ENCODE measurements at places on chromosomes 5 and 9.

- DNase-seq: no peak
These were observed 116.9 kb downstream of the ARRDC3 start for GRCh38 chr5:91266184-91266705.

- DNase-seq: no peak
These were observed 10.0 kb downstream of the SMARCA2 start for GRCh38 chr9:2024888-2025782.

- DNase-seq: no peak
These were observed 249.7 kb upstream of the TMEM161B start for GRCh38 chr5:88518131-88519016.

DNA sequence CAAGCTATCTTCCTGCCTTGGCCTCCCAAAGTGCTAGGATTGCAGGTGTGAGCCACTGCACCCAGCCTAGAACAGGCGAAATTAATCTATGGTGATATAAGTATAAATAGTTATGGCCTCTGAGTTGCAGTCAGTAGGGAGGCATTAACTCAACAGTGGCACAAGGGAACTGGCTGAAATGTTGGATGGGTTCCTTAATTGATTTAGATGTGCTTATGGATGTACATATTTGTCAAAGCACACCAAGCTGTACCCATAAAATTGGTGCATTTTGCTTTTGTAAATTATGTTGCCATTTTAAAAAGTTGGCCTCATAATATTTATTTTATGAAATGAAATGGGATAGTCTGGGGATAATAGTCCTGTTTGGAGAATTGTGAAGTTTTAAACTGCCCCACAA is 36.8 kb upstream of the GLIPR2 start:
- DNase-seq: no peak

DNA sequence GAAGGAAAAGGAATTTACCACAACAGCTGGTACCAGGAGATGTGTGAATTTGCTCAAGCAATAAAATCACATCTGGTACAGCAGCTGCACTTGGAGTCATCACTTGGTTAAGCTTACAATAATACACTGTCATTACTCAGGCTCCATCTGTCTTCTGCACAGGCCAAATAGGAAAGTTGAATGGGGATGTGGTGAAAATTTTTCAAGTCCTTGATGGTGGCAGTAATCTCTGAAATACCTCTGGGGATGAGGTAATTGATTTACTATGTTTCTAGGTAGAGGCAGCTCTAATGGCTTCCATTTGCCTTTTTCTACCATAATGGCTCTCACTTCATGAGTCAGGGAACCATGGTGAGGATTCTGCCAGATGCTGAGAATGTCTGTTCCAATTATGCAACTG is 206.8 kb upstream of the ATP10B start:
- no peak for DNase-seq

DNA sequence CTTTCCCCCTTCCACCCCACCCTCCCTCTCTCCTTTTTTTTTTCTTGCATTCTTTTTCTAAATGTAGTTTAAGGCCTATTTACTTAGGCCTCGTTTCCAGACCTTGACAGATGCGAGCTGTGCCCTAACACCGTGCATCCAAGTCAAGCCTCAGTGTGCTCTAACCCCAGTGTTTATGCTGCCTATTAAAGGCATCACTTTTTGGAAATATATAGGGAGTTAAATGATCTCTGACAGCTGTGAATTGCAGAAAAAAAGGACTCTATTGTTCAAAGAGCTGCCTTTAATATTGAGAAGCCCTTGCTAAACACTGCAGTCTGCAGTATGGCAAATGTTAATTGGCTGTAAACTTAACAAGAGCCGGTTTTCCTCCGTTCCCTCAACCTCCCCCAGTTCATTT is 270.4 kb upstream of the TUT7 start:
- DNase-seq: no peak

DNA sequence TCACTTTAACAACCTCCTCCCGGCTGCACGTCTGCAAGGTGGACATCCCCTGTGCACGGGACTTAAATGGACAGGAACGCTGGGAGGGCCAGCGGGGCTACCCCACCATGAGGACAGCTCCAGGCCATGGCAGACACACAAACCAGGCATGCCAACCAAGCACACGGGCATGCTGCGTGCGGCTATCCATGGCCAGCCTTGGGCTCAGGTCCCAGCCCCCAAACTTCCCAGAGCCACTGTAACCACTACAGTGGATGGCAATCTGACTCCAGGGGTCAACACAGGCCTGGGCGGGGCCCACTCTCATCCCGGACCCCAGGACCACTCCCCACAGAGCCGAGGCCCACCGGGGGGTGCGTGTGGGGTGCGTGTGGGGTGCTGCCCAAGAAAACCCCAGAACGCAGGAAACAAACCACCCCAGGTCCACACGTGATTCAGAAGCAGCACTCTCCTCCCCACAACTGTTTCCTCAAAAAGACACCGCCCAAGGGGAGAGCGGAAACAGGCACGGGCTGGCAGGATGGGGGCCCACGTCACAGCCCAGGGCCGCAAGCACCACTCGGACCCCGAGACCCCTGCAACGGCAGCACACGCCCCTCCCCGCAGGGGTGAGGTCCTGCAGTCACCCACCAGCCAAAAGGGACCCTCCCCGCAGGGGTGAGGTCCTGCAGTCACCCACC is 7.4 kb downstream of the SLC12A7 start:
- DNase-seq: no peak

- no peak for DNase-seq
These were observed 58.9 kb upstream of the MCCC2 start for GRCh38 chr5:71528206-71528605.

DNA sequence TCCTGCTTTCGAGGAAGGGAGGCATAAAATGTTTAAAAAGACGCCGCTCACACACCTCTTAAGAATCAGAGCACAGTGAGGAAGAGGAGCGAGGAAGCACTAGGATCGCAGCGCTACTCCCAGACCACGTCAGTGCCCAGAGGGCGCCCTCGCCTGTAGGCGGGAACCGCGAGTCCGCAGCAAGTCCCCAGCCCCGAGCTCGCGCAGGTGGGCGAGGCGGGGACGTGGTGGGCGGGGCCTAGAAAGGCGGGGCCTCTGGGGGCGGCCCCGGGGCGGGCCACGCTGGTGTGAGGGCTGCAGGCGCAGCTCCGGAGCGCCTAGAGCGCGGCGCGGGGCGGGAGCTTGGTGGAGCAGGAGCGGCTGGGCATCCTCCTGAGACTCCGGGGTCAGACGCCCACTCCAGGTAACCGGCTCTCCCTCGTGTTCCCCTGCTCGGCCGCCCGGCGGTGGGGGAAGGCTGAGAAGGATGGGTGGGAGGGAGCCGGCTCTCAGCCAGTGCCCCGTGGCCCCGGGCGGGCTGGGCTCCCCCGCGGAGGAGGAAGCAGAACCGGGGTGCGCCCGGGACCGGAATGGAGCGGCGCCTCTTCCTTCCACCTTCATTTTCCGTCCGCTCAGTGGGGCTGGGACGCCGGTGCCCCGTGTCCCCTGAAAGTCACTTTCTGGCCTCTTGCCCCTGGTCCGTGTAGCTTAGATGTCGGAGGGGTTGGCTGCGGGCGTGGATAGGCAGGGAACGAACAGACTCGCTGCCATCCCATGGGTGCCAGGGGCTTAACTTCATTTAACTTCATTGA is at the start of gene GCNT1:
GCNT1 (plus strand) TSS at position 280 of the 791 bp plus-strand sequence. CDS start 43,200 bp downstream, outside the sequence.
- peak; percentile 57 for DNase-seq

DNA sequence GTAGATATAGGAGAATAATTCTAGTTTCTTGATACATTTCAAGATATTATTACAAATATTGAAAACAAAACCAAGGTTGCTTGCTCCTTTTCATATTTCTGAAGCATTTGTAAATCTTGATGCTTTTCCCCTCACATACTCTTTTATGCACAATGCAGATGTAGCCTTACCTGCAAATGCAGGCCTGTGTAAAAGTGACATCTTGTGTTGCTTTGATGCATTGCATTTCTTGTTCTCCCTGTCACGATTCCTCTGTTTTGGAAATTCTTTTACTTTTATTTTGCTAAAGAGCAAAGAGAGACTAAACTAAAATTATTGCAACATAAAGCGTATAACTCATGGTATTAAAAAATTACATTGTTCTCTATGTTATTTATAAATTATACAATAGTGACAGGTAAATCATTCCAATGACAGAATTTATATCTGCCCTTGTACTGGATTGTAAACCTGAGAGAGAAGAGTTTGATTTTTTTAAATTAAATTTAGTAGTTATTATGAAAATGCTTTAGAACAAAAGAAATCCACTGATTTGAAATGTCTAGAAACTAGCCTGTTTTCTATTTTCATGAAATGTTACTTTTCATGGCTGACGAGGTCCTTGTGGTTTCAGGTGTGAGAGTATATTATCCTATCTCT is 970.0 kb downstream of the MAT2B start:
- DNase-seq: no peak

DNA sequence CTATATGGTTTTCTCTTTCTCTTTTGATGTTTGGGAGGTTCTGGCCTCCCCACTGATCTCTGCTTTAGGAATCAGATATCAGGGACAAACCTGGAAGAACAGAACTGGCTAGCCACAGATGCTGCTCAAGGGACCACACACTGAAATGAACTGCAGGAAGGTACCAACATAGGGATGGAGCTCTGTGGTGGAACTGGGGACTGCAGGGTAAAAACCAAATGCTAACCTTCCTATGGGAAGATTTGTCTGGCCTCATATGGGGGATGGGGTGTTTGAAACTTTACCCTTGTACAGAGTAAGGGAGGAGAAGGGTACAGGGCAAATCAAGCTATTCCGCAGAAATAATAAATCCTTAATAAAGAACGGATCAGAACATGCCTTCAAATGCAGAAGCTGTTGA is 49.4 kb downstream of the ELOVL7 start:
- no peak for DNase-seq

DNA sequence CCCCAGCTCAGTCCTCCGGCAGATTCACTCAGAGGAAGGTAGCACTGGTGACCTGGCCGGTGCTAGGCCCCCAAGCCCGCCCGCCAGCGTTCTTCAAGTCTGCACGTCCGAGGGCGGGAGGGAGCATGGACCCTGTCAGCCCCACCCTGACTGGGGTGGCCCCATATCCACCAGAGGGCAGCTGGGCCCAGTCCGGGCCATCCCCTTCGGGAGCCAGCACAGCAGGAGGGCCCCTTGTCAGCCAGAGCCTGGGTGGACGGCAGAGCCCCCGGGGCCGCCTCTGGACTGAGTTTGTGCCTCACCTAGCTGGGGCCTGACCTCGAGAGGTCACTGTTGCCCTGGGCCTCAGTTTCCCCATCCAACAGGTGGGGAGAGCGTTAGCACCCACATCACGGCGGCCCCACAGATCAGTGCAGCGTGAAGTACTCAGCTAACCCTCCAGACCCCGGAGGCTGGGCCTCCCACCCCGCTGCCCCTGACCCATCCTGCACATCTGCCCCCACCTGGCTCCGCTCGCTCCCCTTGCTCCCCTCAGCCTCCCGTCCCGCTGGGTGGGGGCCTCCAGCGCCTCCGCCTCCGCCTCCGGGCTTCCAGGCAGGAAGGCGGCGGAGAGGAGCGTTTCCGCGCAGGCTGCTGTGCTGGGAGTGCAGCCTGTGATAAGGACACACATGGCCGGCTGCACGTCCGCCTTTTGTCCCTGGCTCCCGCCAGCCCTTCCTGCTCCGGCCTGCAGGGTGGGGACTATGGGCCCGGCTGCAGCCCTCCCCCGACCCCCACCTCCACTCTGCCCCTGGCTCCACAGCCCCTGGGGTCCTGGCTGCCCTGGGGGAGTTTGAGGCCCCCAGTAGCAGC is 16.6 kb upstream of the EGFL7 start:
- DNase-seq: no peak

DNA sequence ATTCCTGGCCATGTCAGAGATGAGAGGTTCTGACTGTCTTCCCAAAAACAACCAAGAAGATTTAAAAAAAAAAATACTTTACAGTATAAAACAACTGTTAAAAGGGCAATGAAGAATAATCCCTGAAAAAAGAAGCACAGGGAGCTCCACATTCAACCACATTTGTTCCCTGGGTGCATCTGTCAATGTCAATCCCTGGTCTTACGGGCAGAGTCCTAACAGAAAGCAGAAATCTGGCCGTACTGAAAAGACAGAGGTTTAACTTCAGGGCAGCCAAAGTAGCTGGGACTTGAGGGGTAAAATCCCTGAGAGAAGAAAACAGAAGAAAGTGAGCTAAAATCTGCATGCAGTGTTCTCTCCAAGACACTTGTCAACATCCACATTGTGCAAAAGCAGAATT is 76.6 kb downstream of the RICTOR start:
- no peak for DNase-seq

- DNase-seq: no peak
These were observed 12.0 kb downstream of the LRRC26 start for GRCh38 chr9:137157618-137158415.

DNA sequence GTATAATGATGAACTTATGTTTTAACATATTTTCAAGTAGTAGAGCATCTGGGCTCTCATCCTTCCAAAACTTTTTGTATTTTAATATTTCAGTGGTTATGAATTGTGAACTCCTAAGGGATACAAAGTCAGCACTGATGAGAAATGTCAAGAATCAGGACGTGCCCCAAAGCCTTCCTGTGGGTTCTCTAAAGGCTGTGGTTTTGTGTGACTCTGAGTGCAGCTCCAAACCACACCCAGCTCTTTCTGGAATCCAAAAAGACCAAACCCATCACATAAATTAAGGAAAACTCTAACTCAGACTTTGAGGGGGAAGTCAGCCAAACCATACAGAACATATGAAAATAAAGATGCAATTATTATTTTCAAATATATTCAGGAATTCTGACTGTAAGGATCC is 40.8 kb upstream of the SMU1 start:
- no peak for DNase-seq

DNA sequence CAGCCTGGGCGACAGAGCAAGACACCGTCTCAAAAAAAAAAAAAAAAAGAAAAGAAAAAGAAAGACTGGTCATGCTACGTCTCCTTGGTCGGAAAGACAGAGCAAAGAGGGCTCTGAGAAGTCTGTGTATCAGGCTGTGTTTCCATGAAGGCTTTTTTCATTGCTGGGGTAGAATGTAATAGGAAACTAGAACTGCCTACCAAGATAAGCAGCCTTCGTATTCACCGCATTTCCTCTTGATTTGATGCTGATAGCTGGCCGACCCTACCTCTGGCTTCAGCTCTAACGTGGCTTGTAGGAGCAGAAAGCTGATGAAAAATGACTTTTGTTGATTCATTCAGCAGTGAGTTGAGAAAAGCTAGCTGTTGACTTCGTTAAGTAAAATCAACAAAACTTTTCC is 17.4 kb downstream of the SLC1A3 start:
- DNase-seq: no peak

GRCh38 chr9:2725126-2725525 is 7.8 kb downstream of the KCNV2 start:
- no peak for DNase-seq

DNA sequence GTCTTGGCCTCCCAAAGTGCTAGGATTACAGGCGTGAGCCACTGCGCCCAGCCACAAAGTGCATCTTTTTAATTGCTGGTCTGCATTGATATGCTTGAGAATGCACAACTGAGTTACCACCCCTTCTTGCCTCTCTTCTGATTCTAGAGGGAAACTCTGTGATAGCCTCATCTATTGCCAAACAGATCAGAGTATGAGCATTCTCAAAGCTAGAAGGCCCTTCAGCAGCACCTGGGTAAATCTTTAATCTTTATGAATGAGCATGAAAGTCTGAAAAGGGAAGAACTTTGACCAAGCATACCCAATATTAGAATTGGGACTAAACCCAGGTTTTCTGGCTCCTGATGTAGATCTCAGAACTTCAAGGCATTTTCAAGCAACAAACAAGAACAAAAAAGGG is 298.3 kb upstream of the TNC start:
- no peak for DNase-seq
